KBM-7 (cell line): ENCODE measurements at places on chromosomes 1 and 21.

DNA sequence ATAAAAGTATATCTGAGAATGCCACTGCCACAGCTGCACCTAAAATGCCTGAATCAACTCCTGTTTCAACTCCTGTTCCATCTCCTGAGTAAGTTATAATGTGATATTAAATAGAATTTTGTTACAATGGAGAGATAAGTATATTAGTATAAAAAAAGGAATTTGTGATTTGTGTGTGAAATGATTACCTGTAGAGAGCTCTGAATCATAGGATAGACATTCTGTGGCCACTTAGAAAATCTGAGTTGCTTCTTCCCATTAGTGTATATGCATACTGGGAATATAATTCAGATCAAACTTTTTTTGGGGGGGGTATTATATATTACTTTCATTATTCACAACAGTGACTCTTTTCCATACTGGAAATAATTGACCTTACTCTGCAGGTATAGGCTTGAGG is 52.9 kb downstream of the SUCO start:
- no peak for DNase-seq

- peak; percentile 26 for DNase-seq
Measured at GRCh38 chr1:85581802-85582686, 1.5 kb downstream of the CCN1 start.

- no peak for DNase-seq
Measured at GRCh38 chr1:230504310-230504709, 78.2 kb upstream of the PGBD5 start.

DNA sequence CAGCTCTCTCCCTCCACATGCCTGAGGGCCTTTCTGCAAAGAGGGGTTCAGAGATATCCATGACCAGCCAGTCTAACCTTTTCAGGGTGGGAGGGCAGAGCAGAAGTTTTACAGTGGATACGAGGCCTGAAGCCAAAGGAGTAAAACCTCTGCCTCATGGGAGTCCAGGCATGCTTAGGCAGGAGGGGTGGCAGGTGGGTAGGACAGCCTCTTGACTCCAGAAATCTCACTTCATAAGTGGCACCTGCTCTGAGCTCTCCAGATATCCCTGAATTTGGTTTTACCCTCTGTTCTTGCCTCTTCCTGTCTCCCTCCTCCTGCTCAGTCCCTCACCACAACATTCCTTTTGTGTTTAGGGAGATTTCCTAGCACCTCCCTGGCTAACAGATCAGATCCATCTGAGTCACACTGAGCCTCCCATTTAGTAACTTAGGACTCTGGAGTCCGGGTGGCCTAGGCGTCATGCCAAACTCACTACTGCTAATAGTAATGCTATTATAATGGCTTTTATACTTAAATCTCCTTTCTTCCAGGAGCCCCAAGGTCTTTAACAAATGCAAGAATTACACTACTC is 201.0 kb downstream of the HS2ST1 start:
- DNase-seq, result no peak

GRCh38 chr1:18912550-18912949 is 10.2 kb upstream of the ALDH4A1 start:
- no peak for DNase-seq

GRCh38 chr1:47393141-47393540 is 22.9 kb upstream of the FOXE3 start:
- DNase-seq, result no peak

- no peak for DNase-seq
Measured at GRCh38 chr21:41059871-41060270, 108.1 kb upstream of the BACE2 start.

DNA sequence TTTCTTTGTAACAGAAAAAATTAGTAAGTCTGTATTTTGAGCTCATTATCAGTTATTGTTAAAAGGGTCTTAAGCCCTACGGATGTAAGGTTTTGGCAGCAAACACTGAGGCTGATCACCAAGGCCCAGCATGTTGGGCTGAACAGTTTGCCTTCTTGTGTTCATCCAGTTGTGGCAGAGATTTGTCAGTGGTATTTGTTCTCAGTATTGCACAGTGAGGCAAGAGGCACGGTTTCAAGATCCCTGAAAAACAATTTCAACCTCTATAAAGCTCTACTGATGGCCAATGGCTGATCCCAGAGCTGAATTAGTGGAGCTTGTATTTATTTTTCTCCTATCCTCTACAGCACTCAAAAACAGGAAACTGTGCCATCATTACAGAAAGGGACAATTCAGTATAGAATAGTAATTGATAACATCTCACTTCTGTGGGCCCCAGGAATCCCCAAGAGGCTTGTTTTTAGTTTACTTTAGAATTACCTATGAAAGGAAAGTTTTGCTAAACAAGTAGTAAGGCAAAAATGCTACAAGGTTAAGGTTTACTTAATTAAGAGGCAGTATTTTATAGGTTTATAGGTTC is 191.8 kb upstream of the RAB4A start:
- DNase-seq, result no peak

DNA sequence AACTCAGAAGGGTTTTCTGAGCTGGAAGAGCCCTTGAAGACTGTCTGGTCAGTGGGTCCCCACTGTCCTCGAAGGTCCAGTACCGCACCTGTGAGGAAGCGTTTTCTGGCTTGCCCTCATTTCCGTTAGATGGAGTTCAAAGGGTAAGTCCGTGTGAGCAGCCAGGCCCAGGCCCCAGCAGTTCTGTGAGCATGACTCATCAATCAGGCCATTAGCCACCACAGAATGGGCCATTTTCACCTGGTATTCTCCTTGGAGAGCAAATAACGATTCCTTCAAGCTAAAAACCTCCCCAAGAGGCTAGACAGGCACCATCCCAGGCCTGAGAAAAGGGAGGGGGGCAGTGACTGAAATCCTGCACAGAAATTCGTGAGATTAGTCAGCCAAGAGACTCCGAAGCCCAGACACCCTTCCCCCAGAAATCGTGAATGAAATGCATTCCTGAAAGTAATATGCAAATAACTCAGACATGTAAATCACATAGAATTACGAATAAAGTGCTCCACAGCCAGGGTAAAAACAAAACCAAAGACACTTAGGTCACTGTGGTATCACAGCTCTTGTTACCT is 66.0 kb downstream of the BCAR3 start:
- DNase-seq, result no peak

DNA sequence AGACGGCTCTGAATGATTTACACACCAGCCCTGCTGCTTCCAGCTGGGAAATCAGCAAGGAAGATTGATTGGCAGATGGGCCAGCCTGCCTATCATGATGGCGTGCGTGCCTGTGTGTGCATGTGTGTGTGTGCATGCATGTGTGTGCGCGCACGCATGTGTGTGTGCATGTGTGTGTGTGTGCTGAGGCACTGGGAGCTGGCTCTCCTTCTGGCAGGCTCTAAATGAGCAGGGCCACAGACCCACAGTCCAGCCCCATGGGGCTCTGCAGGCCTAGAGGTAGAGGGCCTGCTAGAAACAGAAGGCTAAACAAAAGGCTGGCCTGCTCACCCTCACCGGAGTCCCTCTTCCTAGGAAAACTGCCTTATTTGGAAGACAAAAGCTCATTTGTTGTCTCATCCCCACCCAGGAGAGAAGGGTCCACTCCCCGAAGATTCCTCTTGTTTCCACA is 6.0 kb downstream of the KLHDC8A start:
- DNase-seq, result no peak

DNA sequence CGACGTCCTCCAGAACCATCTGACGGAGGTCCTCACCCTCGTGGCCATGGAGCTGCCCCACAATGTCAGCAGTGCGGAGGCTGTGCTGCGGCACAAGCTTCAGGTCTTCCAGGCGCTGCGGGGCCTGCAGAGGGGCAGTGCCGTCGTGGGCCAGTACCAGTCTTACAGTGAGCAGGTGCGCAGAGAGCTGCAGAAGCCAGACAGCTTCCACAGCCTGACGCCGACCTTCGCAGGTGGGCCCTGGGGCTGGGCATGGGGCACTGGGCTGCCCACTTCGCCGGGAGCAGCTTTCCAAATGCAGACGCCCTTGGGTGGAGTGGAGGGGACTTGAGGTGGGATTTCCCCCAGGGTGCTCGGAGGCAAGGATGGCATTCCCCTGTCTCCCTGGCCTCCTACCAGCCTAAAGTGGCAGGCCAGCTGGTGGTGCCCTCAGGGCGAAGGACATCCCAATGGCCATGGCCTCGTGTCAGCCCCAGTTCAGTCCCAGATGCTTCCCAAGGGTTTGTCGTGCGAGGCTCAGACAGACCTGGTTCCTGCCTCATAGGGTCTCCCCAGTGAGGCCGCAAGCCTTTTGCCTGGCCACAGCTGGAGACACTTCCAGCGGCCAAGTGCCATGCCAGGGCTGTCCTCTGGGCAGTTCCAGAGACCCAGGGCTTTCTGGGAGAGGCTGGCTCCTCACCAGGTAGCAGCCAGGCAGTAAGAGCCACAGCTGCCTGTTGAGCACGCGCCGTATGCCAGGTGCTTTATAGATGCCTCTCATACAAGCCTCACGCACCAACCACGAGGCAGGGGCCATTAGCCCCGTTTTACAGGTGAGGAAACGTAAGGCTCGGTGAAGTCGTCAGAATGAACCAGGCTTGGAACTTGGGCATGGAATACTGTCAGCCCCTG is 27.8 kb downstream of the H6PD start:
- DNase-seq, result no peak

GRCh38 chr1:116861137-116861536 is 48.6 kb upstream of the PTGFRN start:
- no peak for DNase-seq

- peak; percentile 43 for DNase-seq
Measured at GRCh38 chr1:116164604-116165368, 53.6 kb downstream of the MAB21L3 start.

GRCh38 chr1:66777831-66778230 is 23.2 kb downstream of the INSL5 start:
- no peak for DNase-seq

DNA sequence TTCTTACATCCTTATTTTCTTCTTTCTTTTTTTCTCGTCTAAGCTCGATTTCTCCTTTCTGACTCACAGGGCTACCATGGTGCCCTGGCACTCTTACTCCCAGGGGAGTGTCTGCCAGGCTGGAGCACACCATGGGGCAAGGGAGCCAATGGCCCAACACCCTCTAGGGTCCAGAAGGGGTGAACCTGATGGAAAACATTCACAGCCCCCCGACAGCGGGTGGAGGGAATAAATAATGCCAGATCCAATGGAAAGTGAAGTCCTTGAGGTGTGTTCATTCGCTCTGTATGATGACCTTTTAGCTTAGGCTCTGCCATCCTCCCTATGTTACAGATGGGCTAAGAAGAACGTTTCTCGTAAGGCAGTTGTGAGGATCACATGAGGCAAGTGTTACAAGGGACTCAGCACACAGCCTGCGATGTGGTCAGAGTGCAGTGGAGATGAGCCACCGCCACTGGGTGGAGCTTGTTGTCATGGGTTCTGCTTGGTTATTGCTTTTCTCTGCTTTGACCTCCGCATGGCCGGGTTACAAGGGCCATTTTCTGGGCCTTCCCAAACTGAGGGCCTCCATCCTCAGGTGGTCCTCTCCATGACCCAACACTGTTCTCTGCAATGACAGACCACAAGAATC is 3.5 kb upstream of the FCMR start:
- DNase-seq, result peak; percentile 53

DNA sequence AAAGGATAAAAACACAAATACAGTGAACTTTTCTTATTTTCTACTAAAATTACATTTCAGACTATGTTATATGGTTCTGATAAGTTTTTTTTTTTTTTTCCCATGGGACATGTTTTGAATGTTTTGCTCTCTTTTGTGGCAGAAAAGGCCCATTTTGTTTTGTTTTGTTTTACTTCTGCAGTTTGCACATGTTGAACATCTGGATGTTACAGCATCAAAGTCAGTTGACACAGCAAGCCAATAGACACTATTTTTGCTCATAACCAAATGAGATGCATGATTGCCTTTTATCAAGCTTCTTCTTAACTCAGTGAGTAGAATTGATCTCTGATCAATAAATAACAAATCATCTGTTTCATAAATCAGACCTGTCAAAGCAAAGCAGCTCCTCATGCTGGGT is 904.2 kb downstream of the ADGRL2 start:
- no peak for DNase-seq
